ENCODE measurements at places on chromosomes 12 and 14.

GRCh38 chr12:38431921-38432320 is 115.3 kb downstream of the ALG10B start:
- DNase-seq: no peak

DNA sequence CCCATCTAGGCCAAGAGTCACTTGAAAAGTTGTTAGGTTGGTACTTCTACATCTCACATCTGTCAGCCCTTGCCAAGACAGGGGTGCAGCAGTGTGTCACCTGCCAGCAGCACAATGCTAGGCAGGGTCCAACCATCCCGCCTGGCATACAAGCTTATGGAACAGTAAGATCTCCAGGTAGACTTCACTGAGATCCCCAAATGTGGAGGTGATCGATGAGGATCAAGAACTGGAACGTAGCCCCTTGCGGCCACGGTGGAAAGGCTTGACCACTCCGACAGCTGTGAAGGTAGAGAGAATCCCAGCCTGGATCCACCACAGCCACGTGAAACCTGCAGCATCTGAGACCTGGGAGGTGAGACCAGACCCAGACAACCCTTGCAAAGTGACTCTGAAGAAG is 696.0 kb upstream of the LMO3 start:
- DNase-seq: no peak

- DNase-seq: no peak
Observed at GRCh38 chr14:79473651-79474050, 737.7 kb downstream of the DIO2 start.

- DNase-seq: no peak
Observed at GRCh38 chr14:99415496-99416281, 65.0 kb downstream of the SETD3 start.
